ENCODE measurements at places on chromosomes 7 and 10. TPM values are rescaled to one million over a fixed set of nuclear protein-coding genes. Genes with fewer than 3 reads are reported as not detected.

The FGL2 gene
- total RNA-seq = 45.2 TPM

The PNLIPRP1 gene
- not detected for total RNA-seq

The ATP6V0A4 gene
- not detected for total RNA-seq

The CPA2 gene
- 1.6 TPM for total RNA-seq

The LRIT1 gene
- total RNA-seq = not detected

The RNF32 gene
- total RNA-seq = 1.1 TPM

The GATA3 gene
- total RNA-seq = 0.48 TPM

The CLRN3 gene
- total RNA-seq = 50.5 TPM

The SPDYE1 gene
- total RNA-seq = not detected

The ITGB8 gene
- 3.0 TPM for total RNA-seq

The PKD2L1 gene
- not detected for total RNA-seq

The HPS1 gene
- total RNA-seq = 62.9 TPM

The GIMAP1 gene
- 1.5 TPM for total RNA-seq

The CYP26C1 gene
- not detected for total RNA-seq

The ITPRID1 gene
- 6.3 TPM for total RNA-seq

The MNX1 gene
- 23.2 TPM for total RNA-seq

The ZKSCAN1 gene
- total RNA-seq = 63.1 TPM

The SLC18A2 gene
- not detected for total RNA-seq

The FAM25A gene
- total RNA-seq = not detected

The COL26A1 gene
- not detected for total RNA-seq

The OR2A1 gene
- not detected for total RNA-seq

The ANKRD16 gene
- 8.5 TPM for total RNA-seq

The AGR2 gene
- total RNA-seq = 32.9 TPM

The GPR15LG gene
- 480 TPM for total RNA-seq

The TMEM229A gene
- total RNA-seq = not detected

The PSMG3 gene
- total RNA-seq = 29.1 TPM

The PAX4 gene
- total RNA-seq = not detected

The PWWP2B gene
- total RNA-seq = 76.4 TPM

The C7orf57 gene
- total RNA-seq = not detected

The CALN1 gene
- total RNA-seq = not detected

The TMEM270 gene
- not detected for total RNA-seq

The AGFG2 gene
- 135 TPM for total RNA-seq

The TMEM26 gene
- 3.0 TPM for total RNA-seq

The C10orf62 gene
- not detected for total RNA-seq

The CPXM2 gene
- 10.2 TPM for total RNA-seq

The DEPP1 gene
- 48.3 TPM for total RNA-seq

The GARIN1A gene
- 0.48 TPM for total RNA-seq

The PDE1C gene
- 1.5 TPM for total RNA-seq

The PRSS37 gene
- not detected for total RNA-seq

The DKK1 gene
- total RNA-seq = 0.27 TPM

The DOCK1 gene
- total RNA-seq = 101 TPM

The LRRC17 gene
- 1.4 TPM for total RNA-seq

The HKDC1 gene
- total RNA-seq = 26.8 TPM

The SEMA3D gene
- total RNA-seq = 1.6 TPM

The RARRES2 gene
- total RNA-seq = 111 TPM

The PRRT4 gene
- total RNA-seq = not detected

The PRPS1L1 gene
- not detected for total RNA-seq

The PRKG1 gene
- 30.6 TPM for total RNA-seq

The C10orf105 gene
- total RNA-seq = not detected

The TEX47 gene
- not detected for total RNA-seq

The HOXA7 gene
- 15.6 TPM for total RNA-seq

The TSPAN15 gene
- total RNA-seq = 152 TPM

The ADIRF gene
- 43.4 TPM for total RNA-seq

The GBX1 gene
- total RNA-seq = not detected

The KAZALD1 gene
- 18.8 TPM for total RNA-seq

The SLC13A4 gene
- not detected for total RNA-seq

The CBLL1 gene
- total RNA-seq = 30.6 TPM

The ASIC3 gene
- 3.4 TPM for total RNA-seq

The PTF1A gene
- not detected for total RNA-seq

Measured in transverse colon (tissue), 4 donors.